ENCODE measurements at places on chromosomes 4 and X. TPM values are rescaled to one million over a fixed set of nuclear protein-coding genes. Genes with fewer than 3 reads are reported as not detected.

- no peak overlapping the region for H3K4me3 ChIP-seq
- H3K27me3 ChIP-seq = no peaks in the 10 kb centered on the region
- no peaks in the 10 kb centered on the region for H3K36me3 ChIP-seq
- DNase-seq = no peak
- H3K4me1 ChIP-seq = no peaks in the 10 kb centered on the region
These were observed 30.7 kb downstream of the SRPX2 start for GRCh38 chrX:100674705-100675104.

The MAGEB1 gene
- total RNA-seq = 0.69 TPM

DNA sequence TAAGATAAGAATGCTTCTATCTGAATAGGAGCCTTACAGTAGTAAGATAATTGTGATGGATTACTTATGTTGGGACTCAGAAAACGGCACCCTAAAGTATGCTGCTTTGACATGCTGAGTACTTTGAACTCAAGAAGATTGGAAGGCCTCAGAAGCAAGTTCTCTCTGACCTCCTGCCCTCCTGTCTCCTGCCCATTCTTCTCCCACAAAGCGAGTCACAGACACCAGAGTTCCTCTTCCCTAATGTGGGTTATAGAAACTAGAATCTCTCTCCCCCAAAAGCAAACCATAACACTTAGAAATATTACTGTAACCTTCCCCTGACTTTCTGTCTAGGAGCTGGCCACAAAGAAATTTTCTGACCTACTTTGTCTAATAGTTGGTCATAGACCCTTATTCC, 76.5 kb downstream of the DDIT4L start:
- H3K27ac ChIP-seq = no peak overlapping the region
- peaks cover 7% of the 10 kb centered on the region for H3K4me1 ChIP-seq
- no peaks in the 10 kb centered on the region for H3K36me3 ChIP-seq
- H3K27me3 ChIP-seq = no peaks in the 10 kb centered on the region
- no peak for DNase-seq

- no peak overlapping the region for H3K27ac ChIP-seq
- no peaks in the 10 kb centered on the region for H3K36me3 ChIP-seq
- no peaks in the 10 kb centered on the region for H3K27me3 ChIP-seq
- no peaks in the 10 kb centered on the region for H3K4me1 ChIP-seq
These were observed 44.3 kb downstream of the CNGA1 start for GRCh38 chr4:47972181-47972580.

GRCh38 chrX:115561605-115562479, 868 bp downstream of the PLS3 start:
- peak overlapping the region; percentile 85 for H3K27ac ChIP-seq
- no peaks in the 10 kb centered on the region for H3K36me3 ChIP-seq
- H3K4me3 ChIP-seq = peak overlapping the region; percentile 53
- peaks cover 25% of the 10 kb centered on the region for H3K4me1 ChIP-seq
- DNase-seq = no peak

GRCh38 chr4:175540732-175541131, 271.3 kb downstream of the GPM6A start:
- no peak overlapping the region for H3K27ac ChIP-seq
- H3K4me1 ChIP-seq = peaks cover 13% of the 10 kb centered on the region
- no peaks in the 10 kb centered on the region for H3K27me3 ChIP-seq
- H3K36me3 ChIP-seq = no peaks in the 10 kb centered on the region
- no peak for DNase-seq
- H3K4me3 ChIP-seq = no peak overlapping the region

GRCh38 chrX:57137501-57137900, 304 bp upstream of the SPIN2A start:
- H3K4me1 ChIP-seq = no peaks in the 10 kb centered on the region
- no peak overlapping the region for H3K4me3 ChIP-seq
- H3K27ac ChIP-seq = no peak overlapping the region
- no peaks in the 10 kb centered on the region for H3K27me3 ChIP-seq
- no peaks in the 10 kb centered on the region for H3K36me3 ChIP-seq

The SCML2 gene
- total RNA-seq = 5.2 TPM

DNA sequence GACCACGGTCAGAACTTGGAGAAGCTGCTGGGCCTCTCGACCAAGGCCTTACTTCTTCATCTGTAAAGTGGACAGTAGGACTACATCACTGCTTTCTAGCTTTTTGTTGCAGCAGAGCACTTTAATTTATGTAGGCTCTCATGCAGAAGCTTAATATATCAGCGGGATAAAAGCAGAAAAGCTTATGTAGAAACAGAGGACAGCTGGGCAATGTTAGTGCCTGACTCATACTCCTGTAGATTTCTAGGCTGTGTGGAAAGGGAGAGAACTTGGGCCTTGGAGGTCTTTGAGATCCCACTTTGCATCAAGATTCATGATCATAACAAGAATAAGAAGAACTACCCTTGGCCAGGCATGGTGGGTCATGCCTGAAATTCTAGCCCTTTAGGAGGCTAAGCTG, 91.2 kb downstream of the ARHGAP10 start:
- H3K4me3 ChIP-seq = no peak overlapping the region
- no peaks in the 10 kb centered on the region for H3K27me3 ChIP-seq
- peaks cover 20% of the 10 kb centered on the region for H3K4me1 ChIP-seq

The KLB gene
- total RNA-seq = not detected

DNA sequence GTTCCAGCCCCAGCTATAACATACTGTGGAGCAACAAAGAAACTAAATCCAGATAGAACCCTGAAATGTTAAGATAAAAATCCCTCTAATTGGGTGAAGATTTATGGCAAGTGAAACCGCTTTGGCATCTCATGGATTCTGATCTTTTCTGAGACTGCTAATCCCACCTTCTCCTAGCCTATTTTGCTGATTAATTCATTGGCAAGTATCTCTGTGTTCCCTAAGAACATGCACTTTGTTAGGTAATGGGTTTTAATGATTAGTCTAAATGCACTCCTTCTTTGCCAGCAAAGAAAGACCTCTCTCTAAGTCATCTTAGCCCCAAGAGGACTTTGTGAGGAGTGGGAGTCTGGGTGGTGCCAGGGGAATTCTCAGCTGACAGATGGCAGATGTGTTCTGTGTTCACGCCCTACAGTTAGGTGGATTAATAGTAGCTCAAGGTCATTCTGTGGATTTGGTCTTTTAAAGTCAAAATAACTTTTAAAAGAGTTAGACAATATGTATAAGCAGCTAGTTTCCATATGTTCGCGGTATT, 171.3 kb downstream of the UNC5C start:
- H3K36me3 ChIP-seq = no peaks in the 10 kb centered on the region
- H3K4me3 ChIP-seq = no peak overlapping the region
- no peaks in the 10 kb centered on the region for H3K27me3 ChIP-seq
- no peak overlapping the region for H3K27ac ChIP-seq
- no peaks in the 10 kb centered on the region for H3K4me1 ChIP-seq
- no peak for DNase-seq

The CSAG1 gene
- 1.2 TPM for total RNA-seq

GRCh38 chr4:156312261-156312847, 358.7 kb upstream of the CTSO start:
- H3K4me3 ChIP-seq = no peak overlapping the region
- no peaks in the 10 kb centered on the region for H3K4me1 ChIP-seq
- no peaks in the 10 kb centered on the region for H3K27me3 ChIP-seq
- no peak for DNase-seq

- DNase-seq = no peak
- H3K36me3 ChIP-seq = no peaks in the 10 kb centered on the region
- H3K27ac ChIP-seq = no peak overlapping the region
These were observed 20.8 kb upstream of the SLC10A4 start for GRCh38 chr4:48462363-48462762.

GRCh38 chrX:74383611-74384010, 37.7 kb upstream of the SLC16A2 start:
- H3K36me3 ChIP-seq = no peaks in the 10 kb centered on the region

The BMP3 gene
- total RNA-seq = not detected

DNA sequence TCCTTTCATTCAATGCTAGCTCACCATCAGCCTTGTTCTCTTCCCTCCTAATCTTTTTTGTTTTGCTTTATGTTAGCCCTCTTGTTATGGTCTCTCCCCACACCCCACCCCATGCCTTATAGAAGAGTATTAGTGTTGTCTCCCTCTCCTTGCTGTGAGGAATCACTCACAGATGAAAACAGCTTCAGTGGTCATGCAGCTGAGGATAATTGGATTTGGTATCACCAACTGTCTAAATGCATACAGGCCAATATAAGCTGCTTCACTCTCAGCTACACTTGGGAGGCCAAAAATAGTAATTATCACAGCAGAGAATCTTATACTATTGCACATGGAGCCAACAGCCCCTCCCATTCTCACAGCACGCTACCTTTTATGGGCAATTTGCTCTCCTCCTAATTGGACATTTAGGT, 494.6 kb upstream of the FAM241A start:
- no peak for DNase-seq
- no peak overlapping the region for H3K4me3 ChIP-seq
- no peaks in the 10 kb centered on the region for H3K4me1 ChIP-seq
- no peaks in the 10 kb centered on the region for H3K27me3 ChIP-seq
- no peak overlapping the region for H3K27ac ChIP-seq
- no peaks in the 10 kb centered on the region for H3K36me3 ChIP-seq

- DNase-seq = peak; percentile 45
- no peaks in the 10 kb centered on the region for H3K27me3 ChIP-seq
- H3K4me3 ChIP-seq = no peak overlapping the region
- H3K4me1 ChIP-seq = peaks cover 2% of the 10 kb centered on the region
- H3K27ac ChIP-seq = no peak overlapping the region
- no peaks in the 10 kb centered on the region for H3K36me3 ChIP-seq
These were observed 600.7 kb downstream of the CCSER1 start for GRCh38 chr4:90727938-90728337.

DNA sequence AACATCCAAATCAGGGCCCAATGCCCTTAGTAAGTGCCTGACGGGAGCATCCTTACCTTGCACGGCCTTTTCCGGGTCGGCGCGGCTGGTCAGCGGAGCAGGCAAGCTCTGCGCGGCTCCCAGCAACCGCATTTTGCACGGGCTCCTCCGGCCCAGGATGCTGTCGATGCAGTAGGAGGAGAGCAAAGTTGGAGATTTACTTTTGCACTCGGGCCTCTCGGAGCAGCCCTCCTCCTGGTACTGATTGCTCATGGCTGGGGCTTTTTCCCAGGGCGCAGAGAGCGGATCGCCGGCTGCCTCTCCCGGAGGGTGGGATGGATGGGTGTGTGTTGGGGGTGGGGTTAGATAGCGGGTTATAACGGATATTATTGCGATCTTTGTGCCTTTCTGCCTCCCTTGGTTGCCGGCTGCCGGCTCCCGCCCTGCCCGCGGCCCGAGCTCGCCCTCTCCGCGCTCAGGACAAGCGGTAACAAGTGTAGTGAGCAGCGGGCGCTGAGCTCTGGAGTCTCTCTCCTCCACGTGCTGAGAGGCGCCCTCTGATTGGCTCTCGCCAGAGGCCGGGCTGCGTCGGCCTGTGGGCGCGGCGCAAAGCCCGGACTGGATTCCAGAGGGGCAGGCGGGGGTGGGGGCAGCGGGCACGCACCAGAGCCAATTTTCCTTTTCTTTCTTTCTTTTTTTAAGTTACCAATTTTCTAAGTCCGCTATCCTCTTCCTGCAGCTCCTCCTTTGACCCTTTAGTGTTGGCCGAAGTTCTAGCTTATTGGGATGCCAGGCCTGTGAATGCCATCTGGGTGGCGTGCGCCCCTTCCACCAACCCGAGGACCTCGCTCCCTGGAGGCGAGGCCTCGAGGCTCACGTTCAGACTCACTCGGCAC, at the start of gene ARX:
Gene ARX, minus strand, starts transcription at position 480 of the 875 bp plus-strand sequence. Its CDS starts 228 bp downstream, at position 252.
- H3K27ac ChIP-seq = no peak within 1 kb of the TSS
- no peaks in the 10 kb centered on the region for H3K27me3 ChIP-seq
- DNase-seq = peak; percentile 55
- H3K4me3 ChIP-seq = no peak within 1 kb of the TSS

DNA sequence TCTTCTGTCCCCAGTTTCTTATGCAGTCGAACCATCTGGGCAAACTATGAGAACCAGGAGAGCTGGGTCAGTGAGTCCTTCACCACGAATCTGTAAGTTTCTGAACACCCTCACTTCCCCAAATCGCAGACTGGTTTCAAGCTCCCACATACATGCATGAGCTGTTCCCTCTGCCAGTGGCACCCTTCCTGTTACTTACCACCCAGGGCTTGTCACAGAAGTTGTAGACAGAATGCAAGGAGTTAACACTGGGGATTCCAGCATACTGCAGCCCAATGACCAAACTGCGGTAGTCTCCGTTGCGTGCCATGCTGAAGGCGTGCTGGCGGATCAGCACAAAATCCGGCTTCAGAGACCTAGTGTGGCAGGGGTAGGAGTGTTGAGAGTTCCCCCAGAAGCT, 14.6 kb downstream of the SYN1 start:
- H3K36me3 ChIP-seq = no peaks in the 10 kb centered on the region
- no peaks in the 10 kb centered on the region for H3K4me1 ChIP-seq
- no peak overlapping the region for H3K27ac ChIP-seq
- H3K27me3 ChIP-seq = no peaks in the 10 kb centered on the region

DNA sequence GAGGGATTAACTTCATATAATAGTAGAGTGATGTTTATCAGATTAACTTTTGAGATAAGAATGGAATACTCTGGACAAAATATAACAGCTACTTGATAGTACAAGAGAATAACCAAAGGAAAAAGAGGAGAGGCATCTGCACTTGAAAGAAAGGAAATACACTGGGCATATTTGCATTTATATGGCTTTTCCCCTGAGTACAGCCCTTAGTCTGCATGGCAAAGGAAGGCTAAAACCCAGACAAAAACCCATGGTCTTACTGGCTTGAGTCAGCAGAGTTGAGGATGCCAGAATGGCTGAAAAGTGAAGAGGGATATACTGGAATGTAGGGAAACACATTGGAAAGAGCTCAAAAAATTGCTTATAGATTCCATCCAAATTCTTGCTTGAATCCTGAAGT, 101.6 kb downstream of the COL4A5 start:
- no peaks in the 10 kb centered on the region for H3K27me3 ChIP-seq
- H3K27ac ChIP-seq = no peak overlapping the region
- H3K4me1 ChIP-seq = no peaks in the 10 kb centered on the region
- no peaks in the 10 kb centered on the region for H3K36me3 ChIP-seq
- no peak for DNase-seq
- no peak overlapping the region for H3K4me3 ChIP-seq
